CD4-positive, alpha-beta T cell (primary cell): ENCODE measurements at places on chromosomes 4 and X.

- DNase-seq = no peak
Observed at GRCh38 chr4:138864961-138865720, 150.4 kb upstream of the NOCT start.

DNA sequence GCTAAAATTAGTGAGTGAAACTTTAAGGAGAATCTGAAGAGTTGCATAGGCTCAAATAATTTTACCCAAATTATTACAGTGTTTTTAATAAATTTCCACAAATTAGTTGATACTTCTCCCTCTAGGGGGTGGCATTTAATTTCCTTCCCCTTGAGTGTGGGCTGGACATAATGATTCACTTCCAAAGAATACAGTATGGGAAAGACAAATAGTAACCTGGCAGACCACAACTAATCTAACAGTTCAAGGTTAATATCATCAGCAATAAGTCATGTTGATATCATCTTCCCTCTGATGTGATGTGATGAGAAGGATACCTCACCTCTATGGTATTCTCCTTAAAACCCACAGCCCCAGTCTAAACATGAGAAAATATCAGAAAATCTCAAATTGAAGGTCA, 15.5 kb downstream of the PFKFB1 start:
- no peak for DNase-seq

- no peak for DNase-seq
Observed at GRCh38 chr4:163744861-163745260, 250.4 kb downstream of the TMA16 start.

GRCh38 chr4:71634364-71634763, 149.5 kb downstream of the GC start:
- DNase-seq = no peak

GRCh38 chrX:47143894-47144625, 442 bp downstream of the NDUFB11 start:
- DNase-seq = peak; percentile 35

DNA sequence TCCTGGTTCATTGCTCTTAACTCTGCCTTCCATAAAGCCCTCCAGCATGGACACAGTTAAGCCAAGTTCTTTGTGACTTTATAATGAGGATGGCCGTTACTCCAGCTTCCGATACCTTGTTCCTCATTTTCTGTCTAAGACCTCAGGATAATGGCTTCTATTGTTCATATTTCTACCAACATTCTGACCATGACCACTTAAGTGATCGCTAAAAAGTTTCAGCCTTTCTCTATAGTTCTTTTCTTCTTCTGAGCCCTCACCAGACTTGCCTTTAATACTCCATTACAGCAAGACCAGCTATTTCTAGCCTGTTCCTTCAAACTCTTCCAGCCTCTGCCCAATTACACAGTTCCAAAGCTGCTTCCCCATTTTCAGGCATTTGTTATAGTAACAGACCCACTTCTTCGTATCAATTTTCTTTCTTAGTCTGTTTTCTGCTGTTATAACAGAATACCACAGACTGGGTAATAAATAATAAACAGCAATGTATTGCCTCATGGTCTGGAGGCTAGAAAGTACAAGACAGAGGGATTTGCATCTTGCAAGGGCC, 12.3 kb downstream of the RNF175 start:
- DNase-seq = no peak

DNA sequence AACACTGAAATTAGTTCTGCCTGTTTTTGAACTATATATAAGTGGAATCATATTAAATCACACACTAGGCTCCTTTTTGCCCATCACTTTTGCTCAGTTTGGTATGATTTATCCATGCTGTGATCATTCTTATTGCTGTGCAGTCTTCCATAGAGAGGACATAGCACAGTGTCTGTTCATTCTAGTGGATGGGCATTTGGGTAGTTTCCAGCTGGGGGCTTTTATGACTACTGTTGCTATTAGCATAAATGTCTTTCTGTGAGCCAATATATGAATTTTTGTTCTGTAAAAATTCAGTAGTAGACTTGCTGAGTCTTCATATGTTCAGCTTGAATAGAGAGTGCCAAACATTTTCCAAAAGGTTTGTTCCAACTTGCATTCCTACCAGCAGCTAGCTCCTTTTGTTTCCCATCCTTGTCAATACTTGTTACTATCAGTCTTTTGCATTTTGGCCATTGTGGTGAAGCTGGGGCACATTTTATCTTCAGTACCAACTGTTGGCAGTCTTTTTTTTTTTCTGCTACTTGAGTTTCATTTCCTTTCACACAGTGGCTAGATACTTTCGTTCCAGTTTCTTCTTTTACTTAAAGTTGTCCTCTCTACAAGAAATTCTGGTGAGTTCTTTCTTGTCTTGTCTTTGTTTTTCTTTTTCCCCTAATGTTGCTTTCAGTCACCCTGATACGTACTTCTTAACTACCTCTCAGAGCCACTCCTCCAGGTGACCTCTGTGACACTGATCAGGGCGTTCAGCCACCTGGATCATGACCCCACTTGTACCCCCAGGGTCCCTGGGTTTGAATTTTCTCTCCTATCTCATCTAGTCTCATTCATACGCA, 87.0 kb downstream of the ANXA3 start:
- DNase-seq = no peak
